A549 (cell line): ENCODE measurements at places on chromosomes 1 and 21.

- DNase-seq: no peak
Observed at GRCh38 chr1:203048555-203049051, 22.3 kb downstream of the PPFIA4 start.

GRCh38 chr1:229882621-229883020, 184.4 kb upstream of the GALNT2 start:
- no peak for DNase-seq

- DNase-seq: no peak
Observed at GRCh38 chr1:31004231-31004621, 61.3 kb downstream of the PUM1 start.

- no peak for DNase-seq
Observed at GRCh38 chr1:27664291-27664690, 7.7 kb downstream of the IFI6 start.

DNA sequence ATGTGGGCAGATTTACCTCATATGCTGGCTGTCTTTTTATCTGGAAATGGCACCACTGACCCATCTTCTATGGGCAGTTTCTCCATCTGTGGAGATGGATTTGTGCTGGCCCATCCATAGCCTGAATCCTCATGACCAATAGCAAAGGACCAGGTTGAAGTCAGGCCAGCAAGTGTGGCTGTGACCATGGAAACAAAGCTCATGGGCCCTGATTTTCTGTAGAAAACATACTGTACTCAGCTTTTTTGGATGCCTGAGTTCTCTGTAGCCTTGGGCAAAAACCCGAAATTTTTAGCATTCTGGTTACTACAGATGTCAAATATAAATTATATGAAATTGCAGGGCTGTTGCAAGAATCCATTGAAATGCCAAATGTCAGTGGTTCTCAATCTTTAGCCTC, 155.0 kb downstream of the PLXNA2 start:
- DNase-seq: no peak

DNA sequence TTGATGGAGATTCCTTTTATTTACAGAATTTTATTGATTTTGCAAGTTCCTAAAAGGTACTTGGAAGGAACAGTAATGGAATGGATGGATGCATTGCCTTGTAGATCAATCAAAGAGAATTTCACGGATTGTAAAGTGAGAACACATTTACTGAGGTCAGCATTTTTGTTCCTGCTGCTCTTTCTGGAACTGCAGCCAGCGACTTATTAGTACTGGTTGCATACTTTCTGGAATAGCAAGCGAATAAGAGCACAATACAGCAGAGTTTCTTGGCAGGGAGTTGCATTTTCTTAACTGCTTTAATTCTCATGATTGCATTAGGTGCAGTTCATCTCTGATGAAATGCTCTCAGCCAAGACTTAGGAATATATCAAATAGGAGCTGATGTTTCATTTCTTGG, 106.1 kb upstream of the CHODL start:
- DNase-seq: no peak

DNA sequence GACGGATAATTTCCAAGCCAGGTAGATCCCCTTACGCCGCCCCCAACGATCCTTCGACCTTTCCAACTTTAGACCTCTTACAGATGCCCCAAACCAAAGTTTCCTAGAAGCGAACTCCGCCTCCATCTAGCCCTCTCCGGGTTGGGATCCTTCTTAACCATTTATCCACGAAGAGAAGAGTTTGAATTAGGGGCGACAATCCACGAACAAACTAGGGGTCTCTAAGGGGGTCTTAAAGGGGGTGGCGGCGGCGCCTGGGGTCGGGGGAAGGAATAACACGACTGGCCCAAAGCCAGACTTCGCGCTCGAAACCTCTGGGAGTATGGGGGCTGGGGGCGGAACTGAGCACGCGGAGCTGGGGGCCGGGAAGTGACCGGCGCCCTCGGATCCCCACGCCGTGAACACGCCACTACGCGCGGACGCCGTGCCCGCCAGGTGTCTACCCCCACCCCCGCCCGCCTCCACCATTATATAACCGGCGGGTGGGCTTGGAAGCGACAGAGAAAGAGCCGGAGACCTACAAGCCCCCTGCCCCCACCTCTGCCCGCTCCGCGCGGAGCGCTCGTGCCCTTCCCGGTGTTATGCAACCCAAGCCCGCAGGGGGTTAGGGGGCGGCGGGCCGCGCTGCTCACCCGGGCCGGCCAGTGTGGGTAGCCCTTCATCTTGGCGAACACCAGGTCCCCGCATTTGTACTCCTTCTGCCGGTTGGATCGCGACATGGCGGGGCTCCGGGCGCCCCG, 594 bp downstream of the HDGF start:
- peak; percentile 35 for DNase-seq

DNA sequence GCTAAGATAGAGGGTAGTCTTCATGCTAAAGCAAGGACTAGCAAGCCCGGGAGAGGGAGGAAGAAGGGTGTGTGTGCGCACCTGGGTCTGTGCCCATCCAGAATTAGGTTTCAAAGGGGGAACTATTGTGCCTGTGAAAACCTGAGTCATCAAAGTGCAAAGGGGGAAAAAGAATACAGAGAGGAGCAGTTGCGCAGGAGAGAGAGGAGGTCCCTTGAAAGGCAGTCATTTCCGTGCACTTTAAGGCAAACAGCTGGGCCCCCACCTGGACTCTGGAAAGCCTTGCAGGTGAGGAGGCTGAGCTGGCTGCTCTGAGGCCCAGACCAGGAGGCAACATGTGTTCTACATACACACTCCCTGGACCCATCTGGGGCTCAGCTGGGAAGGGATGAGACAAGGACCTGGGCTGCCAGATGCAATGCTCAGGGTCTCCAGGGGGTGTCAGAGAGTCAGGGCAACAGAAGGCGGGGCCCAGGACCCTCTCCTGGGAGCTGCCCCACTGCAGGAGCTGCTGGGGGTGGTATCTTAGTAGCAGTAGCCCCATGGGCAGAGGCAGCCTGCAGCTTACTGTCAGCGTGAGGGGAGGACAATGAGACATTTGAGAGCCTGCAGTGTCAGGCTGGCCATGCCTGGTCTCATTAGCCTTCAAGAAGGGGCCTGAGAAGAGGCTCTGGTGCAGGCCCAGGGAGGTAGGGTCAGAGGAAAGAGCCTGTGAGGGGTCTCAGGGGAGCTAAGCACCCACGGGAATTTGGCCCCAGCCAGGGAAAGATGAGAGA, 14.3 kb downstream of the PROK1 start:
- no peak for DNase-seq

DNA sequence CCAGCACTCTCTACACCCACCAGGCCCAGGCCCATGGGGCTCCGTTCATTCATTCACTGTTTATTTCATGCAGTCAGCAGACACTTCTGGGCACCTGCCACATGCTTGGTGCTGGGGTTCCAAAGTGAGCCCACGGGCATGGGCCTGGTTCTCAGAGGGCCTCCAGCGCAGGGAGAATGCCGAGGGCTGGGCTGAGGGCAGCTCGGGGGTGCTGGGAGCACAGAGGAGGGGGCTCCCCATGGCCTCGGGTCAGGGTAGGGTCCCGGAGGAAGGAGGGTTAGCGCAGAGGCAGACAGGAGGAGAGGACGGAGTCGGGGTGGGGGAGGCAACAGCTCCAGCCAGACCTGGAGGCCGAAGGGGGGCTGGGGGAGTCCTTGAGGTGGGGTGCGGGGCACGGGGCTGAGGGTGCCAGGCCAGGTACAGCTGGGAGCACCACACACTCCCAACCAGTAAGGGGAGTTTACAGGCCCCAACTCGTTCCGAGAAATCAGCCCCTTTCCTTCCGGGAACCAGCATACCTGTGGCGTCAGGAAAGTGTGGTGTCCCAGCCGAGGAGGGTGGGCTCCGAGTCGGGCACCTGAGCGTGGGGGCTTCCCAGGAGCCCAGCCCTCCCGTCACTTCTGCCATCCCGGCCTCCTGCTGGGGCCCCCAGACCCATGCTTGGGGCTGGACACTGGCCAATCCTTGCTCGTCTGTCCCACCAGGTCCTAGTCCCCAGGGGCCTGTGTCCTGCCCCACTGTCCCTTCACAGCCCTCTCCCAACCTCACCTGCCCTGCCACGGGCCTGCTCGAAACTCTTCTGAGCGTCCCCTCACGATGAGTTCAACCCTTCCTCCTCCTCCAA, 10.8 kb downstream of the ARHGEF16 start:
- DNase-seq: no peak

GRCh38 chr21:39033878-39034589, 149.2 kb downstream of the PSMG1 start:
- DNase-seq: no peak

DNA sequence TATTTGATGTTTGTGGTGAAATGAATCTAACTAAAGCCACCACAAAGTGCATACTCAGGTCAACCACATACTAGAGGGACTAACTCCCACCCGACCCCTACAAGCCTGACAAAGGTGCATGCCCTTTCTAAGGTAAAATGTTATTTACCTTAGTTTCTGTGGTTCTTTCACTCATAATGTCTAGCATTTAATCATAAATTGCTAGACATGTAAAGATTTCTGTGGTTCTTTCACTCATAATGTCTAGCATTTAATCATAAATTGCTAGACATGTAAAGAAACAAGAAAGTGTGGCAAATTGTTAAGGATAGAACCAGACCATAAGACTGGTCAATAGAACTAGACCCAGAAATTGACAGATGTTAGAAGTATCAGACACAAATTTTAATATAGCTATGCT, 193.0 kb upstream of the PBX1 start:
- no peak for DNase-seq

DNA sequence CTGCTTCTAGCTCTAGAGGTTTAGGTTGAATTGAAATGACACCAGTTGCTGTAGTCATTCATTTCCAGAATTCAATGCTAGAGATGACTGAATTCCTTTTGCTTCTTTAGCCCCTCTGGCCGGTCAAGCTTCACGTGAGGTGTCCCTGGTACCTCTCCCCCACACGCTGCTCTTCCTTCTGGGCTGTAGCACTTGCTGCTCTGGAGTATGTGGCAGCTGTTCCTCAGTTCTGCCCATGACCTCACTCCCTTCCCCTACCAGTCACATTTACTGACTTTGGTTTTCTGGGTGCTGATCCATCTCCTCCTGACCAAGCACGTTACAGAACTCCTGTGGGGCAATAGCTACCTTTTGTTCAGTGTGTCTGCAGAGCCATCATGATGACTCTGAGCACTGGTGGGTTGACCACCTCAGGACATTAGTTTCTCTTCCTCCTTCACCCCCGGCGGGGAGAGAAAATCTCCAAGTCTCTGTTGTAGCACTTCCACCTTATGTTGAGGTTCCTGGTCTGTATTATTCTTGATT, 128.1 kb downstream of the HHAT start:
- no peak for DNase-seq

GRCh38 chr1:235735621-235736020, 86.0 kb upstream of the GNG4 start:
- no peak for DNase-seq

DNA sequence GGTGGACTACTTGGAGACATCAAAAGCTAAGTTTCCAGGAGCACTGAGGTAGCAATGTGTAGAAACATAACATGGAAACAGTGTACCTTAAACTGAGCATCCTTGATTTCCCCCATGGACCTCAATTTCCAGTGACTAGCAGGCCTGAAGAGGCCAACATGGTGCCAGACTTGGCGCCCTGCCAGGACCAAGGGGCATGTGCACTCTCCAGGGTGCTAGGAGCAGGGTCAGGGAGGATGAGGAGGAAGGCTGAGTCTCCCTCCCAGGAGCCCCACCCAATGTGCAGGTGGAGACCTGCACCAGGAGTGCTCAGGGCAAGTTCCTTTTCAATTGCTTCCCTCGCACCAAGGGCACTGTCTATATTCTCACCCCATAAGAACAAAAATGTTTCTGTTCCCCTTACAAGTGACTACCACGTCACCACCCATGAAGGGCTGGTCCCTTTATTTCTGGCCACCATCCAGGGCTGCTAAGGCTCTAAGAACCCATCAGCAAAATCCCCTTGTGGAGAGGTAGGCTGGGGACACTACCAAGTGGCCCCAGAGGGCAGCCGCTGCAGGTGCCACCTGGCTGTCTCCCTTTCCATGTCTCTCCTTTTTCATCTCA, 39.2 kb downstream of the MX1 start:
- no peak for DNase-seq

DNA sequence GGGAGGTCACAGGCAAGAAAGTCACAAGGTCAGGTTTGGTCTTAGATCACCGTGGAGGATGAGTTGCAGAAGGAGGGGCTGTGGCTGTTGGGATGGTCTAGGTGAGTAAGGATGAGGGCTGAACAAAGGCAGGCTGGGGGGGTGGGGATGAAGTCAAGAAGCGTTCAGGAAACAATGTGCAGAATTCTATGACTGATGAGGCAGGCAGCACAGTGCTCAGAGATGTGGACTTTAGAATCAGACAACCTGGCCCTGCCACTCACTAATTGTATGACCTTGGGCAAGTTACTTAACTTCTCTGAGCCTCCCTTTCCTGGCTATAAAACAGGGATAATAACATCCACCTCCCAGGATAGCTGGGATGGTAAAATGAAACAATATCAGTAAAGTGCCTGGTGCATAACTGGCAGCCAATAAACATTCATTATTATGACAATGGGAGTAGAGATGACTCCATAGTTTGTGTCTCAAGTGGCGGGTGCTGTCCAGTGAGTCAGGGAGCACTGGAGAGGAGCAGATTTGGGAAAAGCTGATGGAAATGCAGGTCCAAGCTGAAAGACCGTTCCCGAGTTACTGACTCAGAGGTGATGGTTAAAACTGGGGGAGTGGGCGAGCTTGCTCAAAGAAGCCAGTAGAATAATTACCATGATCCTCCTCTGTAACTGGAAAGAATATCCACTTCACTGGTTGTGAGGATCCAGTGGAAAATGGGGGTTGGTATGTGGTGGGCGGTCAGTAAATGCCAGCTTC, 2.1 kb downstream of the TIE1 start:
- DNase-seq: no peak

DNA sequence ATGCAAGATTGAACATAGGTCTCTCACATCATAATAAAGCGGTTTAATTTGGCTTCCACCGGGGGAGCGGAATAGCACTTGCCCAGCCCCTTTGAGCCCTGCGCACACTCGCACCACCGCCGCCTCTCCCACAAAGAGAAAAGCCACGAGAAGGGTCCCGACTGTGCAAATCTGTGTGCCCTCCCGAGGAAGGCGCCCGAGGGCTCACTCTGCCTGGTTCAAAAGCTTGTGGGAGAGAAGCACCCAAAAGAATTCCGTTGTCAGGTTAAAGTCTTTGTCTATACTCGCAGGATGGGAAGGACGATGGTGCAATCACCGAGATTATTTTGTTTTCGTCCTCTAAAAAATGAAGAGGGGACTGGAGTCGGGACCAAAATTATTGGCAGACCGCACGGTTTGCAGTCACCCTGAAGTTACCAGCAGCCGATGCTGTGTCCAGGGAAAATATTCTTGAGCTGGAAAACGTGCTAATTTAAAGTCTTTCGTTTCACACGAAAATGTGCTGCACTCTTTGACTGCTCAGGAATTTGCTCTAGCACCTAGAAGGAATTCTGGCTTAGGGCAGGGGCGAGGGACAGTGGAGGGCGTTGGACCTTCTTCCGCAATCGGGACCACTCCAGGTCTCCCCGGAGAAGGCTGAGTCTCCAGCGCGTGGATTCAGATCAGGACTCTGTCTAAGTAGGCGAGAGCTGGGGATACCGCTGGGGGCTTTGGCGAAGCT, 6.6 kb upstream of the SIM2 start:
- DNase-seq: no peak
